DND-41 (cell line): ENCODE measurements at places on chromosomes 2 and 18.

- DNase-seq, result no peak
These were observed 25.4 kb downstream of the SLC40A1 start for GRCh38 chr2:189555232-189555631.

GRCh38 chr2:75088791-75089190 lies 110.5 kb downstream of the TACR1 start:
- DNase-seq, result no peak

DNA sequence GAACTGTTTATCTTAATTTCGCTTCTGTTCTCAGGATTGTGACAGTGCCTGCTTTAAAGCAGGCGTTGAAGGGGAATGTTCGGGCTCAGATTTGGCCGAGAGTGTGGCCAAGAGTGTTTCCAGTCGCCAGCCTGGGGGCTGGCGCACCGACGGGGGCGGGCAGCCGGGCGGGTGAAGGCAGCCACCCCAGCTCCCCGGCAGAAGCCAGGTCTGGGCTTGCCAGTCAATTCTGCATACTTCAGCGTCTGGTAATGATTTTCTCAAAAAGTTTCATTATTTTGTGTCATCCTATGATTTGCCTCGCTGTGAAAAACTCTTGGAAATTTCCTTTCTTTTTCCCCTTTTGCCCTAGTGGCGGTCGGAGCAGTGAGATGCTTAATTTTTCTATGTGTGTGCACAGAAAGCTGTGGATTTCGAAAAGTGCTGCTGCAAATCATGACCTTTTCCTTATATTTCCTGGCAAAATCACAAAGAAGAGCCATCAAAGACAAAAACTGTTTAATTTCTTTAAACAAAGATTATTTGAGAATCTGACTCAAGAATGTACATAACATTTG lies 856 bp downstream of the FAM228A start:
- no peak for DNase-seq

- DNase-seq, result no peak
These were observed 285.4 kb downstream of the ZEB2 start for GRCh38 chr2:144234542-144234871.
